ENCODE measurements at places on chromosomes 12 and 14.

DNA sequence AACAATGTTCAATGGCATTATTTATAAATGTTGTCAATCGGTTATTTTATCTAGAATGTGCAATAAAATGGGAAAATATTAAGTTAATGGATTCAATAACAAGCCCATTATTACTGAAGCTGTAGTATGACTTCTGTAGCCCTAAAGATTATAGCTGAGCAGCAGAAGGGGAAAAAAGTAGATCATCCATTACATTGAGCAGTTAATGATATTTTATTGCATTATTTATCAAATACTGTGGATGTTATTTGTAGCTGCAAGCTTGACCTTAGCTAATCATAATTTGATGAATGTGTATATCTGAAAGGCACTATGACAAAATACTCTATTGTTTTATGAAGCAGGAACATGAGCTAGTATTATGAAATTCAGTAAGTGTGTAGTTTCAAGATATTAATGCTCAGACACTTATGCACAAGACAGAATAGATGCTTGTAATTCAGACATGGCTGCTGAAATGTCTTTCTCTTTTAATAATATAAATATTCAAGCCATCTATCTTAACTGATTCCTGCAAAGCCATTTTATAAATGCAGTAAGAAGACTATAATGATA is 131.5 kb upstream of the MGAT4C start:
- no peak for DNase-seq

GRCh38 chr14:65000898-65001591 is 14.3 kb downstream of the FNTB start:
- no peak for DNase-seq

- DNase-seq: no peak
Observed at GRCh38 chr12:78388461-78388860, 476.1 kb upstream of the SYT1 start.

- no peak for DNase-seq
Observed at GRCh38 chr14:50854521-50854920, 17.3 kb upstream of the ABHD12B start.

DNA sequence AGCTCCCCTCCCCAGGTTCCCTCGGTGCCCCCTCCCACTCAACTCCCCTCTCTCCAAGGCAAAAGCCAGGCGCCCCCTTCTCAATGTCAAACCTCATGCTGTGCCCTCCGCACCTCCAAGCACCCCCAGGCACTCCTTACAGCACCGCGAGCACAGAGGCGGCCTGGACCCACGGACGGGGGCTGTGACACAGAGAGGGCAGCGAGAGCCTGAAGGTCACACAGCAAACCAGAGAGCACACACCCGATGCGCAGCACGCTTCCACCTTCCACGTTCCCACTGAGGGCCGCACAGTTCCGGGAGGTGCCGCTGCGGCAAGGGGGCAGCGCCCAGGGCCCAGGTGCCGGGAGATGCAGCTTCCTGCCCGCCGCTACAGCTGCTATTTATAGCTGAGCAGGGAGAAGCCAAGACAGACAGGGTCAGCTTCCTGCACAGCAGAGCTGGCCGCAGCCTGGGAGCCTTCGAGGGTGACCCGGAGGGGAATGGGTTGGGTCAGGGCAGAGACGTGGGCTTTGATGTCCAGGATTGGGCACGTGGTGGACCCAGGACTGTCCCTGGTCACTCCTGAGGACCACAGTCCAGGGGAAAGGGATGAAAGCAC is 12.9 kb downstream of the NCOR2 start:
- DNase-seq: no peak

DNA sequence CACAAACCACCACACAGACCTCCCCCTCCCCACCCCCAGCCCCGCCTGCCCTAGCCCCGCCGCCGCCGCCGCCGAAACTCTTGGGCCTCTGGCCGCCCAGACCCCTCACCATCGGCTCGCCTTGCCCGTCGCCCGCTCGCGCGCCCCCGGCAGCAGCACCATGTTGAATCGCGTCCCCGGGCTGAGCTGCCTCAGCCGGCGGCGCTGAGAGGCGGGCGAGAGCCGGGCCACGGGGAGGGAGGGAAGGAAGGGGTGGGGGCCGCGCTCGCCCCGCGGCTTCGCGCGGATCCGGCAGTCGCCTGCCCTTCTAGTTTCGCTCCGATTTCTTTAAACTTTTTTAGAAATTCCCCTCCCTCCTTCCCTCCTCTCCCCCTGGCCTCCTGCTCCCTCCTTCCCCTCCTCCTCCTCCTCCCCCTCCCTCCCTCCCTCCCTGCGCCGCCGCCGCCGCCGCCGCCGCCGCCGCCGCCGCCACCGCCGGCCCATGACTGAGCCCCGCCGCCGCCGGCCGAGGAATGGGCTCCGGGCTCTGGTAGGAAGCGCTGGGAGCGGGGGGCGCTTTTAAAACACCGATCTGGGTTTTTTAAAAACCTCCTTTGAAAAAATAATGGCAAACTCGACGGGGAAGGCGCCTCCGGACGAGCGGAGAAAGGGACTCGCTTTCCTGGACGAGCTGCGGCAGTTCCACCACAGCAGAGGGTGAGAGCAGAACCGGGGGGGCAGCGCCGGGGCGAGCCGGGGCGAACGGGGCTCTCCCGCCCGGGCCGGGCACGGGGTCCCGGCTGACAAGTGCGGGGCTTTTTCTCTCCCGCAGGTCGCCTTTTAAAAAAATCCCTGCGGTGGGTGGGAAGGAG is at the start of gene ARID2:
Gene ARID2 (plus strand): TSS at position 474 of the 851 bp plus-strand sequence. CDS start 131 bp downstream, at position 605.
- no peak for DNase-seq

DNA sequence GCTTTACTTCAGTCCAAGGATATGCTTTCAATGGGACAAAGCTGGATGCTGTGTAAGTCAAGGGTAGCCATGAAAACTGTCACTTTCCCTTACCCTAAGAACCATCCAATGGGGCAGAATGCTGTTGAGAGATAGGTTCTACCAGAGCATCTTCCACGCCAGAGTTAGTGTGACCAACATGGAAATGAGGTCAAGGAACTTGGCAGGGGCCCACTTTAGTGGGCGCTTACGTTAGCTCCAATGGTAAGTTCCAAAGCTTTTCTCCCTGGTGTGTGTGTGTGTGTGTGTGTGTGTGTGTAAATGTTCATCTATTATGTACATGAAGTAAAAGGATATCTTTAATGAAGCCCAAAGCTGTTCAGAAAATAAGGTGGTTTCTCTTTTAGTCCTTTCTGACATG is 124.1 kb downstream of the GTF2A1 start:
- no peak for DNase-seq

DNA sequence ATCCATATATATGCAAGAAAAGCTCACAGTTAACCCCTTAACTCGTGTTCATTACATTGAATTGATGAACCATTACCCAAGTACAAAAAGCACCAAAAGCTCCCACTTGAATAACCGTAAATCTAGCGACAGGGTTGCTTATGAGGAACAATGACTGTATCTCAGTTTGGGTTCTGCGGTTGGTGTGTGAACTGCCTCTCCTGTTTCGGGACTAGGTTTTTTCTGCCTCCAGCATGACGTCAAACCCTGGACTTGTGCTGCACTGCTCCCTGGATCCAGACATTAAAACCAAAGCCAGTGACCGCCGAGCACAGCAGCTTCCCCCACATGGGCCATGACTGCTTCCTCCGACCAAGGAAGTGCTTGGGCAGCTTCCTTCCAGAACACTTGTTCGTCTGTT is 77.7 kb downstream of the SETD3 start:
- DNase-seq: no peak

DNA sequence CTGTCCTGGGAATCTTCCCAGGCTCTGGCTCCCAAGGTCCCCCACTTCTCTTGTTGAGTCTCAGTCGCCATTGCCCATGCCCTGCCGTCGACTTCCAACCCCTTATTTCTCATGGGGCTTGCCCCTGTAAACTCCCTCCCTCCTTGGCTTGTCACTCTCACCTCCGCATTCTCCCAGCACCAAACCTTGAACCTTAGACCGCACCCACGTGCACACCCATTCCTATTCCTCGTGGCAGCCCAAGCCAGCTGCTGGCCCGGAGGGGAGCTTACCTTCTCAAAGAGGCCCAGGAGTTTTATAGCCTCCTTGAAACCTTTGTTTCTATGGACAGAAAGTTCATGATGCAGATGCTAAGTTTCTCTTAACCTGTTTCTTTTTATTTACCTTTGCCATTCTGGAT is 4.6 kb downstream of the JDP2 start:
- DNase-seq: no peak

- DNase-seq: no peak
Observed at GRCh38 chr12:109946913-109947312, 46.8 kb downstream of the TCHP start.

- no peak for DNase-seq
Observed at GRCh38 chr12:96434107-96434506, 33.9 kb upstream of the CDK17 start.

- peak; percentile 100 for DNase-seq
Observed at GRCh38 chr12:53379389-53380103, 430 bp upstream of the SP1 start.

- no peak for DNase-seq
Observed at GRCh38 chr14:96861568-96862310, 64.6 kb downstream of the VRK1 start.

DNA sequence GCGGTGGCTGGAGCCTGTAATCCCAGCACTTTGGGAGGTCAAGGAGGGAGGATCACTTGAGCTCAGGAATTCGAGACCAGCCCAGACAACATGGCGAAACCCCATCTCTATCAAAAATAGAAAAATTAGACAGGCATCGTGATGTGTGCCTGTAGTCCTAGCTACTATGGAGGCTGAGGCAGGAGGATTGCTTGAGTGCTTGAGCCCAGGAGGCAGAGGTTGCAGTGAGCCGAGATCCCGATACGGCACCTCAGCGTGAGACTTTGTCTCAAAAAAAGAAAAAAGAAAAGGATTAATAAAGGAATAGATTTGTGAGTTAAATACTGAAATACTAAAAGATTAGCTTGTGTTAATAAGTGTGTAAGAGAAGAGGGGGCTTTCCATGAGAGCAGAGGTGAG is 29.4 kb downstream of the RPGRIP1 start:
- DNase-seq: no peak

DNA sequence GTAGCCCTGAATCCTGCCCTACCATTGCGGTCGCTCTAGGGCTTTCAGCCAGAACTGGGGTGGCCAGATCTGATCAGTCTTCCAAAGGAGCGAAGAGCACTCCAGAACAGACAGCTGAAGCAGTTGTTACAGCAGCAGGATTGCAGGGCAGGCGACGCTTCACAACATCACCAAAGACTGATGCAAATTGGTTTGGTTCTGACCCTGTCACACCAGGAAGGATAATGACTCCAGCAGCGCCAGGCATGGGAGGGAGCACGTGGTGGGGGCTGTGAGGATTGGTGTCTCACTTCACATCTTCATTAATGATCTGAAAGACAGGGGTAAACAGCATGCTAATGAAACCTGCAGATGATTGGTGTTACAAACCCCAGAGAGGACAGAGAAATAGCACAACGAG is 30.6 kb upstream of the VSX2 start:
- DNase-seq: no peak

DNA sequence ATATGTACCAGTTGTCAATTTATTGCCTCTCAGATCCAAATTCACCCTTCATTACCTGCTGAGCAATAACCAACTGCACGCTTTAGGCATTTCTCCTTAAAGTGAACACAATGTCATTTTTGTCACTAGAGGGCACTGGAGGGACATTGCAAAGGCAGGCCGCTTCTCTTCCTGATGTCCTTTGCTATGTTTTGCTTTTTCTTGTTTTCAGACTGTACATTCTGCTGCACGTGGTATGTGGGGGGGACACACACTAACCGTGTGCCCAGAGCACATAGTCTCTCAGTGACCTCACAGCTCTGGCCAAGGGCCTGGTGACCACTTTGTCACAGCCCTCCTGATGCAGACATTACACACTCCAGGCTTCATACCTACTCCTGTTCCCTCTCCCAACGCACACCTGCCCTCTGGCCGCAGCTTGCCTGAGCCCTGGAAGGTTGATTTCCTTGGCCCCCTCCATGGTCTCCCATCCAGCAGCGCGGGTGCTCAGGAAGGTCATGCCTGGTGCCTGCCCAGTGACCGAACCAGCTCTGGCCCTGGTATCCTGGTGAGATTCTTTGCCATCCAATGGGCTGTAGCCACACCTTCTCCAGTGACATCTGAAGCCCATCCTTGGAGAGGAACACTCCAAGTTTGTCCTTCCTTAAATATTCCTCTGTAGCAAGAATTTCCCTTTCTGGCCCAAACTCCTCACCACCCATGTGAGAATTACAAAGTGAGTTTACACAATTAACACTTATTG is 39.9 kb downstream of the MYO1H start:
- DNase-seq: no peak

GRCh38 chr14:76997257-76997970 is 31.1 kb downstream of the IRF2BPL start:
- no peak for DNase-seq

- no peak for DNase-seq
Observed at GRCh38 chr12:80627782-80628181, 79.7 kb upstream of the MYF6 start.

DNA sequence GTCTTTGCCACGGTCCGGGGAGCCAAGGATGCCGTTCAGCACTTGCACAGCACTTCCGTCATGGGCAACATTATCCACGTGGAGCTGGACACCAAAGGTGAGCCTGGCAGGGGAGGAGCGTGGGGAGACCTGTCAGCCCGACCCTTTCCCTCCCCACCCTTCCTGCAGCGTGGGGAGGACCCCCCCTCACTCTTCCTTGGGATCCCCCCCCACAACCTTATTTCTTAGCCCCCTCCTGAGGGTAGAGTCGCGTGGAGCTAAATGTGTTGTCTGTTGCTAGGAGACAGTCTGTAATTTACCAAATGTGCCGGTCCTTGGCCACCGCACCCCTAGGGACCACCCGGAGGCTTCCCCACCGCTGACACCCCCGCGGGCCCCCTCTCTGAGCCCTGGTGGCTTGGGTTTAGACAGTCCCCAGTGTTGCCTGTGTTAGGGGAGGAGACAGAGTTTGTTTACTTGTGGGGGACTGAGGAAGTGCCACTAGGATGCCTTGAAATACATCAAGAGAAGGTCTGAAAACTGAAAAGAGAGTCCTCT is 2.3 kb downstream of the SETD1B start:
- DNase-seq: no peak

DNA sequence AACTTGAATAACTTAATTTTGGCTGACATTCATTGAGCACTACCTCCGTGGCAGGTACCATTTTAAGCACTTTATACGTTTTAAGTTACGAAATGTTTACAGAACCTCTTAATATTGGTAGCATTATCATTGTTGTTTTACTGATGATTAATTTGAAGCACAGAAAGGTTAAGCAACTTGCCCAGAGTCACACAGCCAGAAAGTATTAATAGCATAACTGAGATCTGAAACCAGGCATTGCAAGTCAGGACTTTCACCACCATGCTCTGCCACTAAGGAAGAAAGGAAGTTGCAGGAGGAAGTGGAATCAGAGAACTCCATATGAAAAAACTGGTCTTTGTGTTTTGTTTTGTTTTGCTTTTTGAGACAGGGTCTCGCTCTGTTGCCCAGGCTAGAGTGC is 28.2 kb upstream of the BCAT1 start:
- DNase-seq: no peak

- no peak for DNase-seq
Observed at GRCh38 chr14:103880348-103881267, 33.2 kb upstream of the PPP1R13B start.

- no peak for DNase-seq
Observed at GRCh38 chr12:131471946-131472732, 238.8 kb upstream of the SFSWAP start.

All from cerebellar nuclear complex (tissue), 1 donor.